ENCODE measurements at places on chromosomes 3 and 15.

- no peak for DNase-seq
Measured at GRCh38 chr3:82202269-82202668, 440.8 kb upstream of the GBE1 start.

GRCh38 chr15:87778358-87778757, 478.2 kb downstream of the NTRK3 start:
- DNase-seq = no peak

- DNase-seq = no peak
Measured at GRCh38 chr3:125478326-125478725, 41.7 kb downstream of the SNX4 start.

DNA sequence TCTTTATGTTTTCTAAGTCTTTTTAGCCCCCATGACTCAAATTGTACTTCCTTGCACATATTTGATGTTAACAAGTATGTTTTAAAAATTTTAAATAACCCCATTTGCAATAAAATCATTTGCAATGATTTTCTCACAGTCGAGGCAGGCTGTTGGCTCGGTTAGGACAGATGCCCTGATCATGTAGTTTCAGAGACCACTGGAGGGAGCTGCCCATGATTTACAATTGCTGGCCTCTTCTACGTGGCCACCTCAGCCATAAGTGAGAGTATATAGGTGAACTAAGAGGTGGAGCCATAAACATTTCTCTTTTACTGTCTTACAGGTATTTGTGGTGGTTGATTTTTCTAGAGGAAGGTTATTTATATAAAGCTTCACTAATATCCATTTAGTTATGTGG, 1.7 kb downstream of the DTWD1 start:
- DNase-seq = no peak

DNA sequence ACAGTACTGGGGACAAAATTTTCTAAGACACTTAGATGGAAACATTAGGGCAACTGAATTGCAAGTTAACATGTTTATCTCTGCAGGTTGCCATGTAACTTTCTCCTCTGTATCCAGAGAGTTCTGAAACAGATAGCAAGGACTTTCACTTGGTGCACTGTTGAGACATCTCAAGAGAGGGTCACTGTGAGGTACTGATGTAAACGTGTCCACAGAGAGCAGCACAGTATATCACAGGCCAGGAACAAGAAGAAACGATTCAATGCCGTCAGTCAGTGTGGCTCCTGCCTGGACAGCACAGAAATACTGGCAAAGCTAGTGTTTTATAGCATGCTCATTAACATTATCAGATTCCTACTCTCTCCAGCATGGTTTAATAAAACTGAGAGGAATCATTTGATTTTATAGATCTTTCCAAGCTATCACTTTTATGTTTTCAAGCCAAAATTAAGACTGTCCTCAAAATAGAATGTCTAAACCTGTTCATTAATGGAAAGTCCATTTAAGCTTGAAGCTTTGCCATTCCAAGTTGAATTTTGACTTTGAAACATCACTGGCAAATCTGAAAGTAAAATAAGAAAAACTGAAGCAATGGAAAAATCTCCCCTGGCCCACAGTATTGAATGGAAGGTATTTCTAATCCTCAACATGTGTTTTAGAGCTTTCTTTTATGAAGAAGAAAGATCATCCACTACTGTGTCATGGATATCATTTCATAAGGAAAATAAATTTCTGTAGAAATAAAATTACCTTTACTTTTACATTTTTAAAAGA, 102.7 kb downstream of the IMPG2 start:
- DNase-seq = no peak

- no peak for DNase-seq
Measured at GRCh38 chr3:116265976-116266584, 179.2 kb downstream of the LSAMP start.
